Osteoblast (primary cell): ENCODE measurements at places on chromosomes 16 and 17. TPM values are rescaled to one million over a fixed set of nuclear protein-coding genes. Genes with fewer than 3 reads are reported as not detected.

Gene OR1D2
- not detected in 2 replicates for total RNA-seq

DNA sequence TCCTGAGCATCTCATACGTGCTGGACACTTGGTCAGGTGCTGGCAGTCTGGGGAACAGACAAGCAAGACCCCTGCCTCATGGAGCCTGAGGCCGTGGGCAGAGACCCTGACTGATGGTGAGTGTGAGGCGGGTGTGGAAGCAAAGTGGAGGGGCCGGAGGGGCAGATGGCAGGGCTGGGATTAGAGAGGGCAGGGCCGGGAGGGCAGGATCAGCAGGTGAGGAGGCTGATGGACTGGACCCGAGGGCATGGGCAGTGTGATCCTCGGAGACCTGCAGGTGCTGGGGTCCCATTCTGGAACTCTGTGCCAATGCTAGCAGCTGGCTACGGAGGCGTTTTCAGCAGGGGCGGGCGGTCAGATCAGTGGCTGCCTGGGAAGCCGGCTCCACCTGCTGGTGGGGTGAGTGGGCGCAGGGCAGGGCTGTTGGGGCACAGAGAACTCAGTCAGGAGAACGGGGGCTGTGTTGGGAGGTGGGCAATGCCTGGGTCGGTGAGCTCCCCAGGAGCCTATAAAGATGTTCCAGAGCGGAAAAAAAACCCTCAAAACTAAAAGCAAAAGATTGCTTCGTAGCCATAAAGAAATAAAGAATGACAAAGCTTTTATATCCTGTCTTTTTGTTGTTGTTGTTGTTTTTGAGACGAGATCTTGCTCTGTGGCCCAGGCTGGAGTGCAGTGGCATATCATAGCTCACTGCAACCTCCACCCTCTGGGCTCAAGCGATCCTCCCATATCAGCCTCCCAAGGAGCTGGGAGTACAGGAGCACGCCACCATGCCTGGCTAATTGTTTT, 8.9 kb upstream of the C16orf74 start:
- no peak overlapping the region for H3K27ac ChIP-seq
- no peaks in the 10 kb centered on the region for H3K36me3 ChIP-seq
- H3K4me3 ChIP-seq: no peak overlapping the region
- DNase-seq: peak; percentile 78

Gene TMEM94
- 33.3 and 38.0 TPM in 2 replicates for total RNA-seq

- H3K36me3 ChIP-seq: no peaks in the 10 kb centered on the region
- no peaks in the 10 kb centered on the region for H3K27me3 ChIP-seq
- DNase-seq: no peak
- no peak overlapping the region for H3K4me3 ChIP-seq
These were observed 236.0 kb upstream of the ELAC2 start for GRCh38 chr17:13253733-13254410.

DNA sequence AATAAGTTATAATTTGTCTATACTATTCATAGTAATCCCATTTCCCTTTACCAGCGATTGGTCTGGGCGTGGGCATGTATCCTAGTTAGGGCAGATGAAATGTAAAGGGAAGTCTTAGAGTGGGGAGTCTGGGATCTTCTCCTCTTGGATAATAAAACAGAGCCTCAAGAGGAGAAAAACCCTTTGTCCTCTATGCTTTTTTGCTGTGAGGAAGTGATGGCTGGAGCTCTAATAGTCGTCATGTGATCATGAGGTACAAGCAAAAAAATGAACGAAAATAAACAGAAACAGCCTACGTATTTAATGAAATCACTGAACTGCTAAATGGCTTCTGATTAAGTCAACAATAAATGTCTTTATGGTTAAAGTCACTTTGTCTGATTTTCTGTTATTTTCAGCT, 26.8 kb downstream of the EFCAB5 start:
- H3K36me3 ChIP-seq: no peaks in the 10 kb centered on the region
- H3K4me3 ChIP-seq: no peak overlapping the region
- peaks cover 2% of the 10 kb centered on the region for H3K27me3 ChIP-seq
- H3K4me1 ChIP-seq: no peaks in the 10 kb centered on the region
- DNase-seq: no peak

DNA sequence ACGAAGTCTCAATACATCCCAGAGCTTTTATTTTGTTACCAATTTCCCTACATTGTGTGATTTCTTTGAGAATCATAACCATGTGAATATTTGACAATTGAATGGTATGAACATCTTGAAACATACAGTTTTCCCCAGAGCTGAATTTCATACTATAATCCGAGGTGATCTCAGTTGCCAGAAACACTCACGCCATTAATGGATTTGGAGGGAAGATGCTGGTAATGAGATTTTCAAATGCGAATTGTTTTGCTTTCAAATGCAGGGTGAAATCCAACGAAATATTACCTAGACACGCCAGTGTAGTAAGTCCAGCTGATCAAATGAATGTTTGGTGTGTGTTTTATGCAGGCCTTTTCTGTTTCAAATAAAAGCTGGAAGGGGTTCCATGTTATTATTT, 277.8 kb upstream of the CDH5 start:
- no peaks in the 10 kb centered on the region for H3K27me3 ChIP-seq
- DNase-seq: no peak
- H3K4me1 ChIP-seq: peaks cover 24% of the 10 kb centered on the region
- H3K4me3 ChIP-seq: no peak overlapping the region
- H3K27ac ChIP-seq: no peak overlapping the region

- H3K36me3 ChIP-seq: peaks cover 5% of the 10 kb centered on the region
These were observed 13.2 kb downstream of the OMG start for GRCh38 chr17:31283841-31284240.

DNA sequence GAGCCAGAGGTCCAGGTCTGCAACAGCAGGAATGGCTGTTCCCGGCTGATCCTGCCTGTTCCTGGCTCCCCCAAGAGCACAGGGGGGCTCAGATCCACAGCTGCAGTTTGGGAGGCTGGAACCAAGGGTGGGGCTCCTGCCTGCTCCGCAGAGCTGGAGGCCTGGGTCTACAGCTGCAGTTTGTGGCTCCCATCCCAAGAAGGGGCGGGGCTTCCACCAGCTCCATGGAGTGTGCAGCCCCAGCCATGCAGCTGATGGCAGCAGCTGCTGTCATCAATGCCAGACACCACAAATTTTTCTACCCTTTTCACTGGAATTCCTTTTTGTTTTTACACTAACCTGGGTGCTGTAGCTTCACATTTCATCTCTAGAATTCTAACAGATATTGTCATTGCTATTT, 135.4 kb upstream of the KIF2B start:
- no peaks in the 10 kb centered on the region for H3K4me1 ChIP-seq
- no peak for DNase-seq
- H3K36me3 ChIP-seq: no peaks in the 10 kb centered on the region
- no peaks in the 10 kb centered on the region for H3K27me3 ChIP-seq
- no peak overlapping the region for H3K4me3 ChIP-seq

GRCh38 chr16:1777375-1778199, 4.7 kb upstream of the MRPS34 start:
- H3K27me3 ChIP-seq: no peaks in the 10 kb centered on the region
- DNase-seq: peak; percentile 86
- H3K4me3 ChIP-seq: no peak overlapping the region
- H3K36me3 ChIP-seq: peaks cover 29% of the 10 kb centered on the region
- peaks cover 21% of the 10 kb centered on the region for H3K4me1 ChIP-seq

DNA sequence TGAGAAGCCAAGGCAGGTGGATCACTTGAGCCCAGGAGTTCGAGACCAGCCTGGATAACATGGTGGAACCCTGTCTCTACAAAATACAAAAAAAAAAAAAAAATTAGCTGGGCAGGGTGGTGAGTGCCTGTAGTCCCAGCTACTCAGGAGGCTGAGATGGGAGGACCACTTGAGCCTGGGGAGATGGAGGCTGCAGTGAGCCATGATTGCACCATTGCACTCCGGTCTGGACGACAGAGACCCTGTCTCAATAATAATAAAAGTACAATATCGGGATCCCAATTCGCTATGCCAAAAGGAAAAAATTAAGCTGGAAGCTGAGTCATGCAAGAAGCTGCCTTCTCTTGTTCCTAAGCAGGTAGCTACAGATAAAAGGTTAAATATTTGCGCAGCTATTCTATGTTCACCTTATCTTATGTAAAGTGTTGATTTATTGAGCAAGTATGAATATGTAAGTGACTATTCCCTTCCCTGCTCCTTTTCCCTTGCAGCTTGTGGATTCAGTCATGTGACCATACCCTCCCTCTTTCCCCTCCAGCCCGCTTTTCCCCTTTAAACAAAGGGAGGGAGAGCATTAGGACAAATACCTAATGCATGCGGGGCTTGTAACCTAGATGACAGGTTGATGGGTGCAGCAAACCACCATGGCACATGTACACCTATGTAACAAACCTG, 112.0 kb downstream of the LITAF start:
- H3K27ac ChIP-seq: no peak overlapping the region
- H3K36me3 ChIP-seq: no peaks in the 10 kb centered on the region
- DNase-seq: no peak

- H3K36me3 ChIP-seq: no peaks in the 10 kb centered on the region
- no peak for DNase-seq
These were observed 2.2 kb upstream of the ICAM2 start for GRCh38 chr17:64022611-64023063.

GRCh38 chr17:17050346-17051345, 8.4 kb downstream of the MPRIP start:
- H3K27me3 ChIP-seq: no peaks in the 10 kb centered on the region
- peaks cover 47% of the 10 kb centered on the region for H3K4me1 ChIP-seq
- no peak overlapping the region for H3K4me3 ChIP-seq
- no peak for DNase-seq

DNA sequence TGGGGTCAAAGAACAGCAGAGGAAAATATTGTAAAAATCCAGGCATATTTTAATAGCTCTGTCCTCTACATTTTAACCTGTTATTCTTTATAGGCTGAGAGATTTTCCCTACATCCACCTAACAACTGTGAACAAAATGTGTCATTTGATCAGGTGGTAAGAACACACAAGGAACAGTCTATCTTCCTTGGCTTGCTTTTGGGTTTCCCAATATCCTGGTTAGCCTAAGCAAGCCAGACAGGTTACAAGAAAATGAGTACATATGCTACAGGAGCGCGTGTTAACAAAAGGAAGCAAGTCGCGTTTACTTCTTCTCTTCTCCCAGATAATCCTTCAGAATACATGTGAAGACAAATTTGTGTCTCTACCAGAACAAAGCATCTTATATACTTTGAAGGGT, 31.0 kb upstream of the PITPNM3 start:
- no peaks in the 10 kb centered on the region for H3K27me3 ChIP-seq
- H3K4me1 ChIP-seq: peaks cover 9% of the 10 kb centered on the region
- H3K27ac ChIP-seq: no peak overlapping the region
- DNase-seq: no peak
- no peak overlapping the region for H3K4me3 ChIP-seq

Gene CLEC18B
- 0.72 and 0.88 TPM in 2 replicates for total RNA-seq

Gene CISD3
- 3.5 and 3.6 TPM in 2 replicates for total RNA-seq

DNA sequence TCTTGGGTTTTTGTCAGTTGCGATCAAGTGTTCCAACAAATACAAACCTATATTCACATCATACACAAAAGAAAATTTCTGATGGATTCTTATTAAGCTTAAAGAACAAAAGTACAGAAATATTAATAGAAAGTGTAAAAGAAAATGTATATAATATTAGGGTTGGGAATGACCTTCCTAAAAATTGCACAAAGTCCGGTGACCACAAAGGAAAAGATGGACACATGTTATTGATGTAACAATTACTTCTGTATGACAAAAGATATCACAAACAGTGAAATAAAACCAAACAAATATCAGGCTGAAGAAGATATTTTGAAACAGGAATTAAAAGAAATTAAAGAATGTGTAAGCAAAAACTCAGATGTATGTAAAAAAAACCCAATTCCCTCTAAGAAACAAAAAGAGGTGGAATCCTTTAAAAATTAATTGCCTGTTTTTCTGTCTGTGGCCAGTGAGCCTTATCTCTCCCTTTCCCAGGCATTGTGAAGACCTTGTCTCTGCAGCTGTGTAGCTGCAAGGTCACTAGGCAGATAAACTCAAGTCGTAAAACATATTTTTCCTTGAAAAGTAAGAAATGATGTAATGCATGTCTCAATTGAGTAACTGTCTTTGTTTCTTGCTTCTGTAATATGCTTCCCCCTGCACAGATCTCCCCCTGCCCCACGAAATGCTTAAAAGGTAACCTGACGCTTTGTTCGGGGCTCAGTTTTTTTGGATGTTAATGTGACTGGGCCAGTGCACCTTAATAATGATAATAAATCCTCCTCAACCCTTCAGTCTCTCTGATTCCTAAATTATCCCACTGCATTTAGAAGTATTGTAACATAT, 2.8 kb downstream of the ST6GALNAC1 start:
- peaks cover 23% of the 10 kb centered on the region for H3K27me3 ChIP-seq
- no peak for DNase-seq
- H3K4me3 ChIP-seq: no peak overlapping the region
- peaks cover under 1% of the 10 kb centered on the region for H3K4me1 ChIP-seq
- H3K36me3 ChIP-seq: no peaks in the 10 kb centered on the region

Gene EIF4A3
- 44.5 and 46.3 TPM in 2 replicates for total RNA-seq

Gene KRT20
- not detected in 2 replicates for total RNA-seq

DNA sequence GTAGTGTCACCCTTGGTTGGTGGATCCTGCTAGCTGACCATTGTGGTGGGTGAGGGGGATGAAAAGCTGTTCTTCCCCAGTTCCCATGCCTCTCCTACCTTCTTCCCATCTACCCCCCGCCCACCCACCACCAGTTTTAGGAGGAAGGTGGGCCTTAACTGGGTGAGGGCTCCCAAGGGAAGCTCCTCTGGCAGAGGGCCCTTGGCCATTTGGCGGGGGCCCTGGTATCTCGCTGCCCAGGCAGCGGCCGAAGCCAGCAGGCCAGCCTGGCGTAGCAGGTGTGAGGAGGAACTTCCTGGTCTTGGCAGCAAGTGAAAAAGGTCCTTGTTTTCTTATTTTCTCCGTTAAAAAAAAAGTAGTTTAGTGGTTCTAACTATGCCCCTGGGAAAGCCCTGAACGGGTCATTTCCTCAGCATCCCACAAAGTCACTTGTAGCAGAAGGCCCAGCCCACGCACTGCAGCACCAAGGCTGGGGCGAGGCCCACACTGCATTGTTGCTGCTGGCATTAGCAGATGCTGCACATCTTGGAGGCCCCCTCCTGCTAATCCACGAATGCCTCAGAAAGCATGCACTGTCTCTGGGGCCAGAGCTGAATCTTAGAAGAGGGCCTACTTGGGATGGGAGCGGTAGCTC, 72.5 kb downstream of the MPRIP start:
- H3K4me1 ChIP-seq: peaks cover 32% of the 10 kb centered on the region
- no peak overlapping the region for H3K4me3 ChIP-seq

DNA sequence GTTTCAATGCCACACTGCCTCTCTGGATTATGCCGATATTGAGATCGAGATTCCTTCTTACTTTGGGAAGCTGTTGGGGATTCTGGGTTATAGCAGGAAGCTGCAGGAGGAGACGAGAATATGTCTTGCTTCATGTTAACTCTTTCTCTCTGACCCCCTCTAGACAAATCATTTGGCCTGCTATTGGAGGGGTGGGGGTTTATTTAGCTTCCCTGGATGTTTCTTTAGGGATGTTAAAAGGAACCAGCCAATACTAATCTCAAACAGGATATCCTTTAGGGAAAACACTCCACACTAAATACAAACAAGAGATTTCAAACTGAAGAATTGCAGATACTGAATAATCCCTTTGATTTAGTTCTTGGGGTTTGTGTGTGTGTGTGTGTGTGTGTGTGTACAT, 102.6 kb downstream of the TMEM100 start:
- H3K27me3 ChIP-seq: no peaks in the 10 kb centered on the region
- DNase-seq: no peak
- no peak overlapping the region for H3K4me3 ChIP-seq
- H3K27ac ChIP-seq: no peak overlapping the region
- no peaks in the 10 kb centered on the region for H3K36me3 ChIP-seq

Gene NLRC3
- total RNA-seq: under 0.01 and 0.29 TPM in 2 replicates

Gene PRSS22
- not detected in 2 replicates for total RNA-seq

Gene TNFSF13
- 0.59 and 1.1 TPM in 2 replicates for total RNA-seq

- H3K4me1 ChIP-seq: no peaks in the 10 kb centered on the region
- H3K36me3 ChIP-seq: no peaks in the 10 kb centered on the region
- DNase-seq: no peak
These were observed 61.7 kb upstream of the LYRM9 start for GRCh38 chr17:27954548-27955495.
